ENCODE measurements at places on chromosomes 3 and 15. TPM values are rescaled to one million over a fixed set of nuclear protein-coding genes. Genes with fewer than 3 reads are reported as not detected.

The SERPINI1 gene
- 3.4 TPM for total RNA-seq

The FOXB1 gene
- total RNA-seq, result not detected

The GRIP2 gene
- total RNA-seq, result 0.44 TPM

GRCh38 chr3:13690636-13691035 lies 141.7 kb downstream of the FBLN2 start:
- DNase-seq, result no peak

- DNase-seq, result no peak
Observed at GRCh38 chr15:83587091-83587490, 66.8 kb upstream of the ADAMTSL3 start.

- DNase-seq, result no peak
Observed at GRCh38 chr3:46303240-46303639, 50.7 kb upstream of the CCR2 start.

DNA sequence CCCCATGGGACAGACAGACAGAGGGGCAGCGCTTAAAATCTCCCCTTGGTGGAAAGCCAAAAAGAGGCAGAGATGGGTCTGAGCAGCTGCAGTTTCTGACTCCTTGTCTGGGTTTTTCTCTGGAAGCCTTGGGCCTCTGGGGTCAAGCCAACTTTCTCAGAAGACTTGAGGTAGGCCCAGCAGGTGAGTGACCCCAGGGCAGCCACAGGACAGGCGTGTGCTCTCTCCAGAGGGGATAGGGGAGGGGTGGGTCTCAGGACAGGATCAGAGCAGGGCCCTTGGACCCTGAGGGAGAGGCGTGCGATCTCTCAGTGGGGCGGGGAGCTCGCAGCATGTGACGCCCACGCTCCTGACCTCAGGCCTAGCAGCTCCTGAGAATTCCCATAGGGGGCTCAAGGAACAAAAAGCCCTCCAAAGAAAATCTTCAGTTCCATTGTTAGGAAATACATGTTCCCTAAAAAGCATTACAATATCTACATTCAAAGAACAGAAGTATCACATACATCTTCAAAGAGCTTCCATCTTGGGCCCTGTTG lies 34.6 kb upstream of the DUSP7 start:
- no peak for DNase-seq

DNA sequence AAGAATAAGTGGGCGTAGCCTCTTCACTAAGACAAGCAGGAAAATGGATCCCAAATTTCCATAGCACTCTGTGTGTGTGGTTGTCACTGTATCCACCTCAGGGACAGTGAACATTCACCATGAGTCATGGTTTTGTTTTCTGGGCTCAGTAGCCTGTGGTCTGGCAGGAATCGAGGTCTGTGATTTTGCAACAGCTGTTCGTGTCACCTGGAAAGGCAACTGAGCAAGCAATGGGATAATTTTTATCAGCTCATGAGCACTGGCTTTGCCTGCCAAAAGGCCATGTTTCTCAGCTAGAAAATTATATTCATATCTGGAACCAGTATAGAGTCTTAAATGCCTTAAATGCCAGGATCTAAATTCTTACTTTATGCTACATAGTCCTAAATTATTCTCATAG lies 60.9 kb downstream of the STRIT1 start:
- peak; percentile 23 for DNase-seq

GRCh38 chr3:90092994-90093393 lies 985.6 kb downstream of the EPHA3 start:
- DNase-seq, result no peak

GRCh38 chr3:114168150-114168549 lies 10.7 kb downstream of the DRD3 start:
- DNase-seq, result no peak

GRCh38 chr3:128994581-128995546 lies 988 bp upstream of the CFAP92 start:
- DNase-seq, result no peak

- no peak for DNase-seq
Observed at GRCh38 chr3:27034255-27034654, 334.9 kb downstream of the NEK10 start.

GRCh38 chr3:86986671-86987420 lies 4.1 kb downstream of the VGLL3 start:
- DNase-seq, result no peak

GRCh38 chr3:171531716-171532115 lies 71.5 kb upstream of the TNIK start:
- DNase-seq, result no peak

GRCh38 chr3:131141770-131142169 lies 115.1 kb downstream of the NEK11 start:
- DNase-seq, result no peak

The HOMER2 gene
- 211 TPM for total RNA-seq

- DNase-seq, result no peak
Observed at GRCh38 chr3:158127250-158128219, 17.6 kb downstream of the RSRC1 start.

The ZDHHC3 gene
- total RNA-seq, result 94.3 TPM

DNA sequence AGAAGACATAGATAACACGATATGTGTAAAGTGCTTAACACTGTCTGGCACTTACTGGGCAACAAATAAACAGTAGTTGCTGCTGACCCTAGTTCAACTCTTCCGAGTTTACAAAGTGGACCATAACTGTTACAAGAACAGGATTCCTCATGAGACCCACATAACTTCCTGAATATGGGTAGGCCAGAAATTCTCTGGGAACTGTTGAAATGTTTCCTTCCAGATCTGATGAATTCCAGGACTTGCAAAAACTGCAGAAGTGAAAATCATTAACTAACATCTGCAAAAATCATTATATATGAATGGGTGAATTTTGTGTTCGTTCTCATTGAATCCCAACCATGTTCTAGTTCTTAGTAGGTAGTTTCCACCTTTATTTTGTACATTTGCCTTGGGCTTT lies 181.7 kb upstream of the MME start:
- no peak for DNase-seq

GRCh38 chr3:115814778-115815380 lies 191.6 kb downstream of the GAP43 start:
- peak; percentile 73 for DNase-seq

The CD47 gene
- total RNA-seq, result 167 TPM

GRCh38 chr3:161274691-161275298 lies 53.7 kb downstream of the NMD3 start:
- peak; percentile 9 for DNase-seq

The CCDC39 gene
- not detected for total RNA-seq

The LRRC31 gene
- total RNA-seq, result not detected

The CCDC54 gene
- not detected for total RNA-seq

DNA sequence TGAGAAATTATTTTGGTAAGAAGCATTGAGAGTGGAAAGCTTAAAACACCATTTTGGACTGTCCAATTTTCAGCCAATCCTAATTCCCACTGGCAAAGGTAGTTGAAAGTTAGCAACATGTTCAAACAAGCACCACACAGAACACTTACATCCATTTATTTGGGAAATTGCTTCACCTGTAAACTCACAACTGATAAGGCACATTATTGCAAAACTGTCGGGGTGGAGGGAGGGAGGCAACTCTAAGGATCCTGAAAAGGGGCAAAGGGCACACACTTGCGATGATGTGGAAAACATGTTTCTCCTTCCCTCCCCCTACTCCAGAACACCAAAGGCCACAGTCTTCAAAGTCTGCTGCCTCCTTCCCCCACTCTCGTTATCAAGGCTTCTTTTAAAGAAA lies 9.4 kb downstream of the TMEM41A start:
- no peak for DNase-seq

DNA sequence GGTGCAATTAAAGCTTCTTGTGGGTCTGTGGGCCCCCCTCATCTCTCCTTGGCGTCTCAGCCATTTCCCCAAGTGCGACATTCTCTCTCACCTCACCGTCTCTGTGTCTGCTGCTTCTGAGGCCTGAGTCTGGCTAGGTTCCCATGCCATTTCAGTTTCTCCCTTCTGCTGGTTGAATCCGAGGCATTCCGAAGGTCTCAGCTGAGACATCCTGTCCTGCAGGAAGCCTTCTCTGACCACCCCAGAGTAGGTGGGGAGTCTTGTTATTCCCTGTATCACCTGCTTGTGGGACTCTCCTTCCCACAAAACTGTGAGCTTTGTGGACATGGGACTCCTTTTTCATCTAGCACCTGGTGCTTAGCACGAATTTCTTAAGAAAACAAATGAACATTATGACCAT lies 78.3 kb downstream of the ASB7 start:
- DNase-seq, result no peak

GRCh38 chr3:127011270-127011992 lies 28.5 kb downstream of the PLXNA1 start:
- DNase-seq, result no peak

DNA sequence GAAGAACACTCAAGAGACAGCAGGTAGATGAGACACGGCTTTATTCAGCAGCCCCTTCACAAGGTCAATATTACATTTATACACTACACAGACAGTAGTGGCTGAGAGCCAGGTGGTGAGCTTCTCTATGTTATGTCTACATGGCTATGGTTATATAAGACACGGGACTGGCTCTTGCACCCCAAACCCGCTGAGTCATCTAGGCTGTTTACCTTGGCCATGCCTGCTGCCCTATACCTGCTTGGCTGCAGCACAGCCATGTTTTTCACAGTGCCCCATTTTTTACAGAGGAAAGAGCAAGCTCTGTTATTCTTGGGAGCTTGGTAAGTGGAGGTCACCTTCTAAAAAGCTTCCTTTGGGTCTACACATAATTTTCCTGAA lies 231.6 kb downstream of the IGSF11 start:
- DNase-seq, result no peak

DNA sequence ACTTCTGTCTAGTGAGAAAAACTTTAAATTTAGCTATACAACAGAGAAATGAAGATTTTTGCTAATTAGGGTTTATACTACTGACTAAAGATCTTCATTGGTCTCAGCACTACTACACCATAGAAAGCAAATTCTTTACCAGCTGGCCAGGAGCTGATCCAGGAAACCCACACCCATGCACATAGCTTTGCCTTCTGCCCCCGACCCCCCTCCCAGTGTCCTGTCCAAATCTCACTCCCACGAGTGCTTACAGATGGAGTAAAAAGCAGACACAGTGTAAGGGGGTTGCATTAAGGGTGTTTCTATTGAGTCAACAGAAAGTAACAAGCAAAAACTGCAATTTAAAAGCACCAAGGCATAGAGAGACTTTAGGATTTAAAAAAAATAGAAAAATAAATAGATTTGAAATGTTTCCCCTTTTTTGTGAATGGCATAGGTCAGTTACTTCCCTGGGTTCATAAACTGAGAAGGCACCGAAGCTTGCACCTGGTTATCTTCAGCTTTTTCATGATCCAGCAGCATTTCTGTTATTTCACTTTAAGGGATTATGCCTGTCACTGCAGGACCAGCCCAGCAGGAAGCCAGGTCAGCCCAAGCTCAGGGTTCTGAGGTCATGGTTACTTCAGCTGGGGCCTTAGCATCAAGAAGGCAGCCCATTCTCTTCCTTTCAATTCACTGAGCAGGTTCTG lies 124.3 kb downstream of the CTNNB1 start:
- DNase-seq, result no peak

- DNase-seq, result no peak
Observed at GRCh38 chr3:72977060-72977808, 19.4 kb upstream of the PPP4R2 start.

- DNase-seq, result no peak
Observed at GRCh38 chr3:29515451-29515850, 234.6 kb downstream of the RBMS3 start.

- no peak for DNase-seq
Observed at GRCh38 chr3:89787979-89788378, 680.6 kb downstream of the EPHA3 start.

GRCh38 chr3:41507336-41508062 lies 308.2 kb downstream of the CTNNB1 start:
- no peak for DNase-seq

The KPNA4 gene
- total RNA-seq, result 24.7 TPM
